Activated naive CD8-positive, alpha-beta T cell treated with anti-CD3 and anti-CD28 coated beads, Interleukin-2, amount 10 ng/mL, durations not matched to agents 7 days and 5 days (primary cell): ENCODE measurements at places on chromosomes 11 and 22. TPM values are rescaled to one million over a fixed set of nuclear protein-coding genes. Genes with fewer than 3 reads are reported as not detected.
A peak's percentile ranks its signal among the peaks of the same experiment; 100 is the strongest.

- H3K27ac ChIP-seq = no peak within 1 kb of the TSS
- H3K27me3 ChIP-seq = peaks cover 28% of the 10 kb centered on the region
- no peaks in the 10 kb centered on the region for H3K4me1 ChIP-seq
- no peaks in the 10 kb centered on the region for H3K36me3 ChIP-seq
- no peak for DNase-seq
- H3K4me3 ChIP-seq = no peak within 1 kb of the TSS
Measured at GRCh38 chr11:30016588-30017363, at the start of gene KCNA4. KCNA4 (minus strand) TSS chr11:30017030; CDS start chr11:30012678, 4,352 bp downstream.

GRCh38 chr22:46737976-46738646 is at the start of gene CERK:
CERK (minus strand) TSS chr22:46738252; CDS start chr22:46738148, 104 bp downstream.
- H3K27ac ChIP-seq = peak within 1 kb of the TSS; percentile 96
- H3K4me1 ChIP-seq = peaks cover 34% of the 10 kb centered on the region
- peak within 1 kb of the TSS; percentile 100 for H3K4me3 ChIP-seq
- H3K36me3 ChIP-seq = peaks cover 14% of the 10 kb centered on the region
- H3K27me3 ChIP-seq = no peaks in the 10 kb centered on the region
- peak; percentile 75 for DNase-seq

- peaks cover 5% of the 10 kb centered on the region for H3K4me1 ChIP-seq
- H3K36me3 ChIP-seq = peaks cover 37% of the 10 kb centered on the region
- H3K27ac ChIP-seq = no peak overlapping the region
- H3K4me3 ChIP-seq = no peak overlapping the region
- no peaks in the 10 kb centered on the region for H3K27me3 ChIP-seq
Measured at GRCh38 chr22:46827781-46828180, 65.3 kb downstream of the TBC1D22A start.

GRCh38 chr22:29012101-29012433 is 49.6 kb downstream of the C22orf31 start:
- no peak for DNase-seq
- H3K27me3 ChIP-seq = peaks cover 21% of the 10 kb centered on the region
- H3K4me3 ChIP-seq = no peak overlapping the region
- peaks cover 10% of the 10 kb centered on the region for H3K4me1 ChIP-seq
- no peak overlapping the region for H3K27ac ChIP-seq

GRCh38 chr11:65857500-65857852 is 504 bp downstream of the CFL1 start:
- DNase-seq = peak; percentile 83
- peaks cover 40% of the 10 kb centered on the region for H3K4me1 ChIP-seq
- H3K4me3 ChIP-seq = peak overlapping the region; percentile 90
- peak overlapping the region; percentile 79 for H3K27ac ChIP-seq
- H3K36me3 ChIP-seq = peaks cover 40% of the 10 kb centered on the region

DNA sequence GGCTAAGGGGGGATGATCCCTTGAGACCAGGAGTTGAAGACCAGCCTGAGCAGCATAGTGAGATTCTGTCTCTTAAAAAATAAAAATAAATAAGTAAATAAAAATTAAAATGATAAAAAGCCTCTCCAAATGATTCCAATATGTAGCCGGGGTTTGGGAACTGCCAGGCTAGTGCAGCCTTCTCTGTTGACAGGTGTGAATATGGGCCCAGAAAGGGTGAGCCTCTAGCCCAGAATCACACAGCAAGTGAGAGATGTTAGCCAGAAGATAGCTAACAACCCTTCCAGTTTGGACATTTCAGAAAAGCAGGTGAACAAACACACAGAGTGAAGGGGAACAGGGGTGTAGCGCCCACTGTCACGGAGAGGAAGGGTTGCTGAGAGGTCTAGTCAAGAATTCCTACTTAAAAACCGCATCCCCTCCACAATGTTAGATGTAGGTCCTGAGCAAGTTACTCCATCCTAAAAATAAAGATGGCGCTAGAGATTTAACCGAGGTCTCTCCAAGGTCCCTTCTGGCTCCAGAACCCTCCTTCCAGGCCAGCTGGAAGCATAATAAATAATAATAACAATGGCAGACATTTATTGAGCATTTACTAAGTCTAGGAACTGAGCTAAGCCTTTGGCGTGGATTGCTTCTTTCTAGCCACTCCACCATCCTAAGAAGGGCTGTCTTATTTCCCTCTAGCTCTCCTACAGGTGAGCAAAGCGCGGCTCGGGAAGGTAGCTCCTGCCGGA is 51.6 kb downstream of the CYTH4 start:
- no peak overlapping the region for H3K4me3 ChIP-seq
- no peaks in the 10 kb centered on the region for H3K36me3 ChIP-seq
- peaks cover 7% of the 10 kb centered on the region for H3K4me1 ChIP-seq
- no peak for DNase-seq

ASCL2 gene
- total RNA-seq = 0.62 TPM

GRCh38 chr22:19664406-19664805 is 49.9 kb upstream of the SEPTIN5 start:
- no peaks in the 10 kb centered on the region for H3K36me3 ChIP-seq
- no peak for DNase-seq
- H3K27me3 ChIP-seq = peaks cover 11% of the 10 kb centered on the region
- H3K4me1 ChIP-seq = peaks cover 2% of the 10 kb centered on the region
